Peyer's patch (tissue), 4 donors: ENCODE measurements at places on chromosomes 3 and 15. TPM values are rescaled to one million over a fixed set of nuclear protein-coding genes. Genes with fewer than 3 reads are reported as not detected.

Gene NAA80
- 14.0 TPM for total RNA-seq

DNA sequence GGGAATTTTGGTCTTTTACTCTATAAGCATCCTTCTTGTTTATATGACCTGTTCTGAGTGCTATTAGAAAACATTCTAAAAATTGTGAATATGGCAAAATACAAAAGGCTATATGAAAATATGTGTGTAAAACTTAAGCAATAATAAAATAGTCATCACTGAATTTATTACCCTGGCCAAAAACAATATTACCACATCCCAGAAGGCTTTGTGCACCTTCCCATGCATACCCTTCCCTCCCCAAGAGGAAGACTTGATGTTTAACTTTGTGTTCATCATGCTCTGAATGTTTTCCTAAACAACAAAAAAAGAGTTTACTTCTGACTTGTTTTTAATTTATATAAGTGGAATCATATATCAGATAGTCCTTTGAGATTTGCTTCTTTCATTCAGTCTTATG, 155.1 kb upstream of the TNIK start:
- no peak overlapping the region for H3K4me3 ChIP-seq
- H3K27me3 ChIP-seq, result no peaks in the 10 kb centered on the region
- DNase-seq, result no peak
- no peaks in the 10 kb centered on the region for H3K4me1 ChIP-seq
- H3K27ac ChIP-seq, result no peak overlapping the region

- no peak overlapping the region for H3K4me3 ChIP-seq
- no peaks in the 10 kb centered on the region for H3K27me3 ChIP-seq
Measured at GRCh38 chr3:111619833-111620232, 24.7 kb upstream of the ZBED2 start.

Gene VEPH1
- not detected for total RNA-seq

DNA sequence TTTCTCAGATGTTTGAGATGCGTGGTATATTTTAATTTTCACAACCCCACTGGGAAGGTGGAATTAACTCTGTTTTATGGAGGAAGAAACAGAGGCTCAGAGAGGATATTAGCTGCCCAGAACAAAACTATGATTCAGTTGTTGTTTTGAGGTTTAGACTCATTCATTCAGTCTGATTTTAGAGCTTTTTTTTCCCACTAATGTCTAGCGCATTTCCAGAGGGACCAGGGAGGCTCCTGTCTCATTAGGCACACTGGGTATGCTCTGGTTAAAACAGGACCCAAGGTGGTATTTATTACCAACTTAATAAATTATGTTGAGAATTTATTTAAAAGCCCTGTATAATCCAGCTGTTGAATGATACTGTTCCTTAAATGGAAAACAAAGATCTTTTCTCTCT, 272.0 kb upstream of the RGMA start:
- no peaks in the 10 kb centered on the region for H3K27me3 ChIP-seq
- H3K36me3 ChIP-seq, result no peaks in the 10 kb centered on the region
- DNase-seq, result no peak
- no peaks in the 10 kb centered on the region for H3K4me1 ChIP-seq
- H3K27ac ChIP-seq, result no peak overlapping the region

DNA sequence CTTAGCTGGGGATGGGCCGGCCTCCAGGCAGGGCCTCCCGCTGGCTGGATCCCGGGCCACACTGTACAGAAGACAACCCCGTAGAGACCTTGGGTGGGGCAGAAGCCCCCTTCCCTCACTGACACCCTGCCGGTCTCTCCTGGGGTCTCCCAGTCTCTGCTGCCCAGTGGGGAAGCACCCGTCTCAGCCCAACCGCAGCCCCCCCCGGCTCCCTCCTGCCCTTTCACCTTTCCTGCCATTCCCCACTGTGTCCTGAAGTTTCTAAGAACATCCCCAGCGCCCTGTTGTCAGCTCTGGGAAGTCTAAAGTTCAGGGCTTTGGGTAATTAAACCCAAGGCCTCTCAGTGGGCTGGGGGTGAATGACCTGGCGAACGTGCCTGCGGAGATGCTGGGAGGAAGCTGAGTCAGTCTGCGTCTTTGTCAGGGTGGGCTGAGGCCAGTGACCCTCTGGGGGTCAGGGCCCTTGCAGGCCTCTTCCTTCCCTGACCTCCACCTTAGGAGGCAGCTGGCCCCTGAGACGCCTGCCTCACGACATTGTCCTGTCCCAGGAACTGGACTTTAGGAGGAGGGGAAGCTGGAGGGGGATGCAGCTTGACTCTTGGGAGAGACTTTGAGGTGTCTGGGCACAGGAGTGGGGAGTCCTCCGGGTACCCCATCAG, 1.4 kb upstream of the SLC51A start:
- no peak overlapping the region for H3K4me3 ChIP-seq
- H3K27ac ChIP-seq, result no peak overlapping the region
- no peaks in the 10 kb centered on the region for H3K27me3 ChIP-seq
- H3K36me3 ChIP-seq, result no peaks in the 10 kb centered on the region

DNA sequence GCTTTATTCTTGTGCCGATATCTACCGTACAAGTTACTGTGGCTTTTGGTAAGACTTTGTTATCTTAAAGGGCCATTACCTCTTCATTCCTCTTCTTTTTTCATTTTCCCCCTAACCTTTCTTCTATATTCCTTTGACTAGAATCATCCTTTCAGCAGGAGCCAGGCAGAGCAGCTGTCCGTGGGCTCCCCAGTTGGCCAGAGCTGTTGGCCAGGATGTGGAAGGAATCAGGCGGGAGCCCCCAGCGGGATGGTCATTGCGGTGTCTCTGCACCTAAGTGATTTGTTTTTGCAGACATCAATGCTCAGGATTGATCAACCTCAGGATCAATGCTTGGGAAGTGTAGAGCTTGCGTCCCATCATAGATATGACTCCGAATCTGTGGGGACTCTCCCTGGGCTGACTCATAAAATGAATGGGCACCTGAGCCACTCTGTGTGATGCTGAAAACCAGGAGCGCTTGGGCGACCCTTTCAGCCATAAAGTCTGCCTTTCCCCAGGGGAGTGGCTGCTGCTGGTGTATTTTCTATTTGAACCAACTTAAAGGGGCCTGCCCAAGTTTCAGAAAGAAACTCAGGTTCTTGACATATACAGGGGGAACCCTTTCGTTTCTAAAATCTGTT, 21.7 kb downstream of the APBA2 start:
- no peak overlapping the region for H3K27ac ChIP-seq
- no peaks in the 10 kb centered on the region for H3K36me3 ChIP-seq
- H3K27me3 ChIP-seq, result no peaks in the 10 kb centered on the region
- H3K4me1 ChIP-seq, result no peaks in the 10 kb centered on the region
